Esophagus muscularis mucosa (tissue), 4 donors: ENCODE measurements at places on chromosomes 13 and 19.

GRCh38 chr13:110593430-110594130 is 21.8 kb upstream of the NAXD start:
- no peak for DNase-seq

GRCh38 chr19:6744381-6745301 is 5.2 kb downstream of the TRIP10 start:
- peak; percentile 94 for DNase-seq

- no peak for DNase-seq
These were observed at the start of gene NEK5 for GRCh38 chr13:52128714-52129700. Gene NEK5 (minus strand): TSS chr13:52129073. CDS start chr13:52127482, 1,591 bp downstream.

- DNase-seq, result peak; percentile 72
These were observed 20.3 kb upstream of the GAS6 start for GRCh38 chr13:113883921-113884804.

GRCh38 chr13:106010836-106011235 is 524.6 kb downstream of the EFNB2 start:
- no peak for DNase-seq

GRCh38 chr19:16398530-16399249 is 73.1 kb downstream of the EPS15L1 start:
- no peak for DNase-seq

GRCh38 chr13:98393873-98394272 is 183.0 kb downstream of the STK24 start:
- DNase-seq, result no peak

DNA sequence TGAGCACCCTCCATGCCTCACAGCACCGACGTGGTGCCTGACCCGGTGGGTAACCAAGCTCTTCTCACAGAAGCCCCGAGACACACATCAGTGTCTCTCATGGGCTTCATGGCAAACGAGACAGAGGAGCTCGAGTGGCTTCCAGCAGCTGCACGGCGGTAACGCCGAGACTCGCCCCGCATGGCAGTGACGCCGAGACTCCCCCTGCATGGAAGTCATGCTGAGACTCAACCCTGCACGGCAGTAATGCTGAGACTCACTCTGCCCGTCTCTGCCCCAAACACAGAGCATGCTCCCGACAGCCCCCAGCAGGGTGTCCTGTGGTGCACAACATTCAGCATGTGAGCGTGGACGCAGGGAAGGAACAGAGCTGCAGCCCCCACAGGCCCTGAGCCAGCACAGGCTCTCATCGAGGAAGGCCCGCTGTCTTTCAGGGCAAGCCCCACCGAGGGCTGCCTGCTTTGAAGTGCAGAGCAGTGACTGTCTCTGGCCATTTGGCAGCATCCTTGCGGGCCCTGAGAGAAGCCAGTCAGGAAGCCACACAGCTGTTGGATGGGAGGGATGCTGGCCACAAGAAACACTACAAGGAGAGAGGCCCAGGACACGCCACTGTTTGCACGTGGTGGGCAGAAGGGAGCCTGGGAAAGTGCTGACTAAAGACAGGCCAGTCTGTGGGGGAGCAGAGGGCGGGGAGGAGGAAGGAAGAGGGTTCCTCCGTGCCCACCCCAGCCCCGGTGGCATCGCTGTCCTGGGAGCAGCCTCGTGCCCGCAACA is 9.5 kb downstream of the GAS6 start:
- no peak for DNase-seq

GRCh38 chr13:94620286-94620896 is 18.7 kb downstream of the GPR180 start:
- no peak for DNase-seq

GRCh38 chr19:42422092-42422900 is 4.9 kb downstream of the LIPE start:
- no peak for DNase-seq

DNA sequence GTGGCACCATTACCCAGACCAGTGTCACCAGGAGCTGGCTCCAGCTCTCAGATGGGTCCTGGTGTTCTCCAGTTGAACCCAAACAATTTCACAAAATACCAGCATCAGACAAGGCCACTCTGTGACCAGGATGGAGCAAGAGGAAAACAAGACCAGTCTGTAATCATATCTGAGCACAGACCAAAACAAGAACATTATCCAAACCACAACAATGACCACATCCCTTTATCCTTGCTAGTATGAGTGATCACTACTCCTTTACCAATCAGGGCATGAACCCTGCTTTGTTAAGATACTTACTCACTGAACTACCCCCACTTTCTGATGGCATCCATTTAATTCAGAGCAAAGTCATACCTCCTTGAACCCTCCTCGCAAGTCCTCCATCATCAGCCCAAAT is 145.9 kb downstream of the NUFIP1 start:
- DNase-seq, result no peak

DNA sequence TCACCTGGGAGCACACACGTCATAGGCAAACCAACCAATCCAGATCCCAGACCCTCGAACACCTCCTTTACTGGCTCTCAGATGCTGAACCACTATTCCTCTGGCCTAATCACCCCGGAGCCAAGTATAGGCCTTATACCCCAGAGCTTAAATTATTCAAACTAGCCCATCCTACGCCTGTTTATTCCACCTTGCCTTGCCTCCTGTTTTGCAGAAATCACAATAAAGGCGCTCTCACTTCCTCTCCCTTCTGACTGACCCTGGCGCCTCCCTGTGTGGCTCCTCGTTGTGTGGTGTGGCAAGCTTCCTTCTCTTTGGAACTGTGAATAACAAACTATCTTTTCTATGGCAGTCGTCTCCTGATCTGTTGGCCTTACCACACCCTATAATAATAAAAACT is 354.9 kb downstream of the ENOX1 start:
- no peak for DNase-seq

- DNase-seq, result no peak
These were observed 22.0 kb downstream of the ZNF146 start for GRCh38 chr19:36236946-36237310.

DNA sequence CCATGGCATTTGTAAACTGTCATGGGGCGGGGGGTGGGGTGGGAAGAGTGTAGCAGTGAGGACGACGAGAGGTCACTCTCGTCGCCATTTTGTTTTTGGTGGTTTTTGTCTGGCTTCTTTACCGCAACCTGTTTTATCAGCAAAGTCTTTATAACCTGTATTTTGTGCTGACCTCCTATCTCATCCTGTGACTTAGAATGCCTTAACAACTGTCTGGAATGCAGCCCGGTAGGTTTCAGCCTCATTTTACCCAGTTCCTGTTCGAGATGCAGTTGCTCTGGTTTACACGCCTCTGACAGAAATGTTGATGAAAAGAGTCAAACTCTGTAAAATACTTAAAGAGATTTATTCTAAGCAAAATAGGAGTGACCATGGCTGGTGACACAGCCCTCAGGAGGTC is 852.0 kb downstream of the DACH1 start:
- no peak for DNase-seq

DNA sequence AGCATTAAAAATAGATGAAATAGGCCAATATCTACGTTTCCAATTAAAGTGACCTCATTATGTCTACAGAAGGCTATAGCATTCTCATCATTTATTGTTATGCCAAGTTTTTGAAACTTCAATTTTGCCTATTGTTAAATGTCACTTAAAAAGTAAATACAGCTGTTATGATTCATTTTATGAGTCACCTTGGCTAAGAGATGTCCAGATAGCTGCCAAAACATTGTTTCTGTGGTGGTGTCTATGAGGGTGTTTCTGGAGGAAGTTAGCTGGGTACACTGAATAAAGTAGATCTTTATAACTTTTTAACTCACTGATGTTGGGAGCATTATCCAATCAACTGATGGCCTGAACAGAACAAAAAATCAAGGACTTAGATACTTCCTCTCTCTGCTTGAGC is 1209.7 kb upstream of the PCDH9 start:
- no peak for DNase-seq

GRCh38 chr13:80881495-80881894 is 540.6 kb upstream of the SPRY2 start:
- no peak for DNase-seq

DNA sequence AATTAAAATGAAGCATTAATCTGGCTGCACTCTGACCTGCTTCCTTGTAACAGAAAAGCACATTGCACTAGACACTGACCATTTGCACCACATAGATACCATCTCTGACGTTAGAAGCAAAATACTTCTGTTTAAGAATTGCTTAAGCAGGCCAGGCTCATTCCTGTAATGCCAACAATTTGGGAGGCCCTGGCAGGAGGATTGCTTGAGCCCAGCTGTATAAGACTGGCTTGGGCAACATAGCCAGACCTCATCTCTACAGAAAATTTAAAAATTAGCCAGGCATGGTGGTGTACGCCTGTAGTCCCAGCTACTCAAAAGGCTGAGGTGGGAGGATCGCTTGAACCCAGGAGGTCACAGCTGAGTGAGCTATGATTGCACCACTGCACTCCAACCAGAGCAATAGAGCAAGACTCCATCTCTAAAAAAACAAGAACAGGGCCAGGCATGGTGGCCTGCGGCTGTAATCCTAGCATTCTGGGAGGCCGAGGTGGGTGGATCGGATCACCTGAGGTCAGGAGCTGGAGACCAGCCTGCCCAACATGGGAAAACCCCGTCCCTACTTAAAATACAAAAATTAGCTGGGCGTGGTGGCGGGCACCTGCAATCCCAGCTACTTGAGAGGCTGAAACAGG is 7.0 kb upstream of the TLE6 start:
- no peak for DNase-seq

GRCh38 chr13:49218493-49219051 is 1.6 kb upstream of the MLNR start:
- DNase-seq, result no peak

GRCh38 chr19:13102666-13103580 is at the start of gene LYL1:
Gene LYL1 (minus strand): TSS chr19:13102858. CDS start chr19:13101171, 1,687 bp downstream.
- no peak for DNase-seq

DNA sequence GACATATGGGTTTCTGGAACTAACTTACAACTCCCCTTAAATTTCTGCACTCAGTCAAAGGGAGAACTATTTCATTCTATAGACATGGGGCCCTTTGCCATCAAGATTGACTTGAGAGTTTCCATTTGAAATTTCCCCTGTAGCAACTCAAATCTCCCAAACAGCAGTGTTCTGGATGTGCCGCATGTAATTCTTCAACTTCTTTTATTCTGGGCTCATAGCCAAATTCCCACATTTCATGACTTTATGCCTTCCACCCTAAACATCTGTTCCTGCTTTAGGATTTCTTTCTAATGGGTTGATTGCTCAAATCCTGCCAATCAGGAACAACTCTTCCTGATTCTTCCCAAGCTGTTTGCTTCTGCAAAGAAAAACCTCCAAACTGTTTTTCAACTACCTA is 336.0 kb downstream of the TBC1D4 start:
- no peak for DNase-seq

GRCh38 chr13:31334547-31334946 is 134.8 kb downstream of the B3GLCT start:
- peak; percentile 57 for DNase-seq

DNA sequence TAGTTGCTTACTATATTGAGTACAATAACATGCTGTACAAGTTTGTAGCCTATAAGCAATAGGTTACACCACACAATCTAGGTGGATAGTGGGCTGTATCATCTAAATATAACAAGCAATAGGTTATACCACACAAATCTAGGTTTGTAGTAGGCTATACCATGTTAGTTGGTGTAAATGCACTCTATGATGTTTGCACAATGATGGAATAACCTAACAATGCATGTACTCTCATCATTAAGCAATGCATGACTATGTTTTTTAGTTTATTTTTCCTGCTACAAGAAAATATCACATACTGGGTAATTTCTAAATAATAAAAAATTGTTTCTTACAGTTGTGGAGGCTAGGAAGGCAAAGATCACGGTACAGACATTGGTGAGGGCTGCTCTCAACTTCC is 262.5 kb downstream of the SLITRK6 start:
- no peak for DNase-seq

DNA sequence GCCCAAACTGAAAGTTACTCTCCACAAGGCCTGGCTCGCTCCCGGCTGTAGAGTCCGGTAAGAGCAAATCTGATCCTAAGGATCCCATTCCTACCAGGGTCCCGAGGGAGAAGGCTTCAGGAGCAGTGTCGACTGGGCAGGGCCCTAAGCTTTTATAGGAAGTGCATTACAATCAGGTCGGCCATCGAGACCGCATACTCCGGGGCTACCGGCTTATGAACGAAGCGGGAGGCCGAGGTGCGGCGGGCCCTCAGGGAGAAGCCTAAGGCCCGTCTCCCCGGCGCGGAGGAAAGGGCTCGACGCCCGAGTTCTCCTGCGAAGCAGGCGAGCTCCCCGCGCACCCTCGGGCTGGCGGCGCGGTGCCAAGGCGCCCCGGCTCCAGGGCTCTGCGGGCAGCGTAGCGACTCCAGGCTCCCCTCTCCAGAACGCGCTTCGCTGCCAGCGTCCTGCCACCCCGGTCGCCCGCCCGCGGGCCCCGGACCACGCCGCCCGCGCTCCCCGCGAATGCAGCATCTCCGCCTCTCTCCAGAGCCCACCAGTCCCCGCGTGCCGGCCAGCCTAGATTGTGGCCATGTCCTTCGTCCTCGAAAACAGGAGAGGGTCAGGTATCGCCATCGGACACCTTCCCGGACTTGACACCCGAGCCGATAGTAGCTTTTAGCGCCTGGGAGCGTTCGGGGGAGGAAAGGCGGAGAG is 1.4 kb downstream of the EFNB2 start:
- no peak for DNase-seq

DNA sequence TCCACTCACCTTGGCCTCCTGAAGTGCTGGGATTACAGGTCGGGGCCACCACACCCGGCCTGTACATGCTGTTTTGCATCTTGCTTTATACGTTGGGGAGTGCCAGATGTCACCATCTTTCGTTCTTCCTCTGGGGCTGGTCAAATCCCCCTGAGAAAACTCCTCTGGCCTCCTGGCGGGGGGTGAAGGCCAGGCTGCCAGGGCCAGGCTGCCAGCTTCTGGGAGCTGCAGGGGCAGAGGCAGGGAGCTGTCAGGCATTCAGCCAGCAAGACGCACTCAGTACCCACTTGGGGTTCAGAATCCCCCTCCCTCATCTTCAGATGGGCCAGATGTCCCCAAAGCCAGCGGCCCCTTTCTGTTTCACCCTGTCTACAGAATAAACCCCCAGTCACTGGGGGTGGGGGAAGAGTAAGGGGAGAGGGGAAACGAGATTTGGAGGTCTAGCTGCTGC is 16.1 kb downstream of the ZSWIM9 start:
- DNase-seq, result no peak

- DNase-seq, result no peak
These were observed 9.2 kb downstream of the GPATCH1 start for GRCh38 chr19:33090179-33090578.

- peak; percentile 97 for DNase-seq
These were observed 1.5 kb upstream of the MYO1F start for GRCh38 chr19:8578642-8579265.

DNA sequence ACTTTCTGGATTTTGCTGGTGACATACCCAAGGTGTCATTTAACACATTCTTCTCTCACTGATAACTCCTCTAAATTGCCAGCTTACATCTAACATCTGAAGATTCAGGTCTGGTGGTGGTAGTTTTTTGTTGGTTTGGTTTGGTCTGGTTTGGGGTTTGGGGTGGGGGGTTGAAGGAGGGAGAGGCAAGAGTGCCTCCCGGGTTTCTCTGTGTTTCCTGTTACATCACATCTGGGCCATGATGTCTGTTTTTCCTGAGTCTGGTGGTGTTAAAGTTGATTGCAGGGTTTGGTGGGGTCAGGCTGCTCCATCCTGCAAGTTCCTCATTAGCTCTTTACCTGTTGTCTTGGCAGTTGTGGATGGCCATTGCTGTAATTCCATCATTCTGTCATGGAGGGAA is 155.8 kb upstream of the UBL3 start:
- peak; percentile 42 for DNase-seq

GRCh38 chr13:67100730-67101129 is 129.4 kb downstream of the PCDH9 start:
- no peak for DNase-seq
